NCI-H1417 (cell line): ENCODE measurements at places on chromosomes 2 and 18.

- no peak for DNase-seq
Measured at GRCh38 chr2:15673919-15674636, 82.4 kb downstream of the DDX1 start.

GRCh38 chr2:201413143-201413542 lies 38.1 kb downstream of the TRAK2 start:
- DNase-seq: no peak

DNA sequence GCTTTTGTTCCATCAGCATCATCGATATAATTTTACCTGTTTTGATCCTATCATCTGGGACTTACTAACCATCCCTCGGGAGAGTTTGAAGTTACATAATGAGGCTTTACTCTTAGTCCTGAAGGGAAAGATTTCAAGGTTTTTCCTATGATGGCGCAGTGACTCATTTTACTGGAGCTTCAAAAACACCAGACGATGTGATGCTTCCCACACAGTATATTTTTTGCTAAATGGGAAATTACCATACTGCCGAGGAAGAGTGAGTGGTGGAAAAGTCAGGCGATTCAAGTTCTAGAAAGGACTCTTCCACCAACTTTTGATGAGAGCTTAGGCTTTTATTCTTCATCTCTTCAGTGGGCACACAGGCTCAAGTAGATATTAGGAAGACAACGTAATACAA lies 44.6 kb upstream of the GCG start:
- DNase-seq: no peak

DNA sequence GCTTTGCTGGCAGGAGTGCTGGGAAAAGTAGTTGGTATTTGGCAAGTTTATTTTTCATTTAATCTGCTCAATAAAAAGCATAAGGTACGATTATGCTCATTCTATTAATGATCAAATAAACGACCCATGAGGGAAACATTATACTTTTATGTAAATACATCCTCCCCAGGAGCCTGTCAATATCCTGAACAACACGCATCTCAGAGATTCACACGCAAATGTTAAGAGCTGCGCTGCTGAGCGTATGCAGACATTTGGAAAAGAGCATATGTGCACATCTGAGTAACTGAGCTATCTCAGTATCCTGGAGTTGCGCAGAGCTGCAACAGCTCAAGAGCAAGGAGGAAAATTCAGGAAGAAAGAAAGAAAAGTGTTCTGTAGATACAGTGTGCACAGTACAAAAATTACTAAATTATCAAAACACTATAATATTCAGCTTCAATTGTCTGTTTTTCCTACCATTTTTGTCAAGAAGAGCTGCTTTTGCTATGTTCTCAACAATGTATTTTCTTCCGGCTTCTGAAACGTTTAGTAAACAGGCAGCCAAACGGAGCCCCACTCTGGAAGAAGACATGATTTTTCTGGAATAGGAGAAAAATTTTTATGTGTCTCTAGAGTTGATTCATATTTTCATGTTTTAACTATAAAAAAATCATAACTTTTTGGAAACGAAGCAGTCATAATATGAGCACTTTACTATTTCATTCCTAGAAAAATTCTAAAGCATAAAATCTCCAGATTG lies 2.4 kb downstream of the FTCDNL1 start:
- DNase-seq: no peak

- no peak for DNase-seq
Measured at GRCh38 chr2:12737738-12738485, 21.2 kb downstream of the TRIB2 start.

GRCh38 chr2:239609162-239609561 lies 208.3 kb upstream of the HDAC4 start:
- no peak for DNase-seq
